ENCODE measurements at places on chromosomes 11 and 22.
A peak's percentile ranks its signal among the peaks of the same experiment; 100 is the strongest.

- H3K4me1 ChIP-seq, result no peaks in the 10 kb centered on the region
- no peaks in the 10 kb centered on the region for H3K27me3 ChIP-seq
- peak; percentile 63 for DNase-seq
Measured at GRCh38 chr11:47616726-47617416, 22.7 kb upstream of the C1QTNF4 start.

DNA sequence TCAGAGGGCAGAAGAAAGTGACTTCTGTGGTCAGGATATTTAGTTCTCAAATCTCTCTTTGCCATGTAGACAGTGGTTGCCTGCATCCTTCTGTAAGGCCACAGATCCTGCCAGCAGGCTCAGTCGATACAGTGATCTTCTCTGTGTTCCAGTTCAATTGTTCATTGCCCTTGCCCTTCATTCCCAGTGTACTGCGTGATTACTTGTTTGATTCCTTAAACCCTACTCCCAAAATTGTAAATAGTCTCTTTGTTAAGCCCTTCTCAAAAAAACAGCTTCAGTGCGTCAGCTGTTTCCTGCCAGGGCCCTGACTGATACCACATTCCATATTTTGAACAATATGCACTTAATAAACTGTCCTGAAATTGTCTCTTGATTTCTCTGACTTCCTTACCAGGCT, 9.3 kb upstream of the TYR start:
- no peaks in the 10 kb centered on the region for H3K27me3 ChIP-seq
- no peak overlapping the region for H3K4me3 ChIP-seq
- no peak overlapping the region for H3K27ac ChIP-seq
- no peaks in the 10 kb centered on the region for H3K4me1 ChIP-seq

DNA sequence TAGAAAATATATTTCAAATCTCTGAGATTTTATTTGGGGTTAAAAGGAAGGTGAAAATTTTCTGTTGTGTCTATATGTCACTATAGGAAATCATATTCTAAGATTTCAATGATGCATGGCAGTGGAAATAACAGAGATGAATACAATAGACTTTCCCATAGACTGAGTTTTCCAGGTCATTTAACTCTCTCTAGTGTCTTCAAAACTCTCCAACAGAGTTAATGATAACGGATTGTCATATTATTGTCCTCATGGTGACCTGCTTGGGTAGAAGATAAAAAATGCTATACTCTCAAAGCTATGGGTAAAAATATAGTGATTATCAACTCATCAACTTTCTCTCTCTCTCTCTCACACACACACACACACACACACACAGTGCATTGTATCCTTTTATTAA, 312.9 kb downstream of the CNTN5 start:
- H3K4me1 ChIP-seq, result no peaks in the 10 kb centered on the region
- H3K27me3 ChIP-seq, result no peaks in the 10 kb centered on the region
- no peaks in the 10 kb centered on the region for H3K36me3 ChIP-seq
- no peak overlapping the region for H3K27ac ChIP-seq
- no peak overlapping the region for H3K4me3 ChIP-seq

- H3K4me1 ChIP-seq, result no peaks in the 10 kb centered on the region
- no peaks in the 10 kb centered on the region for H3K27me3 ChIP-seq
- no peaks in the 10 kb centered on the region for H3K36me3 ChIP-seq
- no peak overlapping the region for H3K27ac ChIP-seq
Measured at GRCh38 chr22:49562685-49563249, 264.9 kb downstream of the BRD1 start.

- no peak for DNase-seq
- no peaks in the 10 kb centered on the region for H3K27me3 ChIP-seq
- H3K4me3 ChIP-seq, result no peak overlapping the region
- H3K4me1 ChIP-seq, result no peaks in the 10 kb centered on the region
Measured at GRCh38 chr11:8545698-8546366, 48.2 kb downstream of the STK33 start.

GRCh38 chr11:107849790-107850189, 8.8 kb downstream of the SLC35F2 start:
- H3K4me3 ChIP-seq, result no peak overlapping the region
- no peaks in the 10 kb centered on the region for H3K4me1 ChIP-seq
- no peaks in the 10 kb centered on the region for H3K36me3 ChIP-seq
- no peaks in the 10 kb centered on the region for H3K27me3 ChIP-seq
- DNase-seq, result no peak

DNA sequence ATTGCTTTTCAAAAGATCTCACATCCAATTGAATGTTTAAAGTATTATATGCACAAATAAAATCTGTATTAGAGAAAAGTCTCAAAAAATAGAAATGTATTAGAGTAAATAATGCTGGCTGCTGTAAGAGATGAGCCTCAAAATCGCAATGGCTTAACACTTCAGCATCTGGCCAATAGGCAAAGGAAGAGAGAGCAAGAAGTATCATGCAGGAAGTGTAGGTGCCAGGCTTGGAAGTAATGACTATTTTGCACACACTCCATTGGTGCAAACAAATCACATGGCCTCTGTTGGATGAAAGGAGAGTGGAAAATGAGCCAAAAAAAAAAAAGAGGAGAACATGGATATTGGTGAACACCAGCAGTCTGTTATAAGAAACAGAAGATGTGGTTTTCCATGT, 193.0 kb upstream of the E2F8 start:
- no peak overlapping the region for H3K4me3 ChIP-seq
- no peak overlapping the region for H3K27ac ChIP-seq
- no peaks in the 10 kb centered on the region for H3K27me3 ChIP-seq
- H3K36me3 ChIP-seq, result no peaks in the 10 kb centered on the region

DNA sequence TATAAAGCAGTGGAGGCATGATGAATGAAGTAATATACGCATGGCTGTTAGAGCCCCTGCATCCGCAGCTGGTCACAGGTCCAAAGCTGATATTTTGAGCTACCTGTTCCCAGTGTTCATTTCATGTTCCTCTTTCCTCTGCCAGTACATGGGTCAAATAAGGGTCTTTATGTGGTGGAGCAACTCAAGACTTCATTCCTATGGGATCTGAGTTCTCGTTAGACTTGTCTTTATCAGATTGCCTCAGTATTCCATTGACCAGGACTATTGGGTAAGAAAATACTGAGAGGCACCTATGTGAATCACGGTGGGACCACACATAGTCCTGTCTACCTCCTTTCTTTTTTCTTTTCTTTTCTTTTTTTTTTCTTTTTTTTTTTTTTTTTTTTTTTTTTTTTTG, 25.2 kb downstream of the NCF4 start:
- H3K27ac ChIP-seq, result no peak overlapping the region
- DNase-seq, result no peak
- H3K4me1 ChIP-seq, result no peaks in the 10 kb centered on the region
- H3K36me3 ChIP-seq, result no peaks in the 10 kb centered on the region
- H3K4me3 ChIP-seq, result no peak overlapping the region

DNA sequence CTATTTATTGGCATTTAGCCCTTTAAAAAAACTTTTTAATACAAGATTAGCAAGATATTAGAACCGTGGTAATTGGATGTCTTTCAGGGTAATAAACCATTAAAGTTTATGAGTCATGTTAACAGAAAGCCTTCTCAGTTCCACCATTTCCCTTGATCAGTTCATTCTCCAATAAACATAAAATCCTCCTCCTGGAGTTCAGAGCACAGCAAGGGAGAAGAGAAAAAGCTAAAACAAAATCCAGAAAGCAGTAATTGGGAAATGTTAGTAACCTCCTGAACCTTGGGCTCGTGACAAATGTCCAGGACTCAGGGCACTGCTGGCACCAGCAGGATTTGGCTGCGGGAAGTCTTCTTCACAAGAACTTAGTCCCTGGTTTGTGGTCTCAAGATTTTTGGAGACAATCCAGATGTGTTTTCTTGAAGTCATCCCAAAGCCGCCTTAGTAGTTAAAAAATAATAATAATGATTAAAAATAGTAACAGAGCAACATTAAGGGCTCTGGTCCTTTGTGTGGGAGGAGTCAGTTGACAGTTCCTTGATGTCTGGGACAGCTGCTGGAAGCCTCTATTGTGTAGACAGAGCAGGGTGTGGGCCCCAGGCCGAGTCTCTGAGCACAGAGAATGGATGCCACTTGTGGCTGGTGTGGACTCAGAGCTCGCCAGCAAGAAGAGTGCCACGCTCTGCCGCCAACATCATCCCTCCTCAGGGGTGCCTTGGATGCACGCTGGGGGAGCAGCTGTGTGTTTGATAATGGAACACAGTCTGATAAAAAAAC, 43.4 kb upstream of the PITPNB start:
- H3K27me3 ChIP-seq, result no peaks in the 10 kb centered on the region
- H3K4me1 ChIP-seq, result peaks cover 20% of the 10 kb centered on the region
- H3K36me3 ChIP-seq, result no peaks in the 10 kb centered on the region

- H3K27me3 ChIP-seq, result no peaks in the 10 kb centered on the region
- H3K36me3 ChIP-seq, result no peaks in the 10 kb centered on the region
- peaks cover 4% of the 10 kb centered on the region for H3K4me1 ChIP-seq
- no peak for DNase-seq
- no peak overlapping the region for H3K4me3 ChIP-seq
- peak overlapping the region; percentile 48 for H3K27ac ChIP-seq
Measured at GRCh38 chr11:73389134-73389525, 12.9 kb downstream of the RELT start.

- no peaks in the 10 kb centered on the region for H3K36me3 ChIP-seq
- H3K27me3 ChIP-seq, result no peaks in the 10 kb centered on the region
- H3K27ac ChIP-seq, result no peak overlapping the region
Measured at GRCh38 chr22:22836635-22837034, 51.0 kb upstream of the IGLL5 start.

- DNase-seq, result no peak
- no peaks in the 10 kb centered on the region for H3K36me3 ChIP-seq
- H3K4me3 ChIP-seq, result no peak overlapping the region
- no peaks in the 10 kb centered on the region for H3K4me1 ChIP-seq
- H3K27ac ChIP-seq, result no peak overlapping the region
- H3K27me3 ChIP-seq, result no peaks in the 10 kb centered on the region
Measured at GRCh38 chr22:43783777-43784176, 28.3 kb downstream of the EFCAB6 start.

DNA sequence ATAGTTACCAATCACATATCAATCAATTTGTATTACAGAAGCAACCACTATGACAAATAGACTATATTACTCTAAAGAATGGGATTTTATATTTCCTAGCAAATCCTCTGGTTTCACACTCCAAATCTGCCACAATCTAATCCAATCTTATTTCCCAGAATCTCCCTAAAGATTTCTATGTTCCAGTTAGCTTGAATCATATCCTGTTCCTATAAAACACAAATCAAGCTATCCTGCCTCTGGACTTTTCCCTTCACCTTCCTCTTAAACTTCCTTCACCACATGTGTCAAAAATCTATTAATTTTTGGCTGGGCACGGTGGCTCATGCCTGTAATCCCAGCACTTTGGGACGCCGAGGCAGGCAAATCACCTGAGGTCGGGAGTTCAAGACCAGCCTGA, 50.0 kb downstream of the PIK3C2A start:
- no peak for DNase-seq
- H3K27me3 ChIP-seq, result no peaks in the 10 kb centered on the region
- no peaks in the 10 kb centered on the region for H3K4me1 ChIP-seq
- H3K27ac ChIP-seq, result peak overlapping the region; percentile 8
- H3K36me3 ChIP-seq, result no peaks in the 10 kb centered on the region
- H3K4me3 ChIP-seq, result no peak overlapping the region

DNA sequence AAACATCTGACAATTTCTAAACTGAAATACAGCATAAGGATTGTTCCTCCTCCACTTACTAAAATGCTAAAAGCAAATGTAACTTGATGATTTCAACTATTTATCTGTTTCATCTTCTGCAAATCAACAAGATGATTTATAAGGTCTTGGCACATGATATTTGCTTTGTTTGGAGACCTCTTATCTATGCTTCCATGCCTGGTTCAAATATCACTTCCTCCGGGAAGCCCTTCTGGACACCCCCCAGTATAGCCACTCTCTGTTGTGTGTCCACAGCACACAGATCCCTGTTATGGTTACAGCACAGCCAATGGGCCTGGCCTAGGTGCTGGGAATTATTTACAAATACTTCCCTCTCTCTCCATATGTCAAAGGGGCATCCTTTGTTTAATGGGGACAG, 114.8 kb downstream of the C11orf58 start:
- H3K4me1 ChIP-seq, result peaks cover 41% of the 10 kb centered on the region
- no peak overlapping the region for H3K27ac ChIP-seq
- peaks cover 3% of the 10 kb centered on the region for H3K36me3 ChIP-seq
- no peak overlapping the region for H3K4me3 ChIP-seq
- H3K27me3 ChIP-seq, result no peaks in the 10 kb centered on the region

DNA sequence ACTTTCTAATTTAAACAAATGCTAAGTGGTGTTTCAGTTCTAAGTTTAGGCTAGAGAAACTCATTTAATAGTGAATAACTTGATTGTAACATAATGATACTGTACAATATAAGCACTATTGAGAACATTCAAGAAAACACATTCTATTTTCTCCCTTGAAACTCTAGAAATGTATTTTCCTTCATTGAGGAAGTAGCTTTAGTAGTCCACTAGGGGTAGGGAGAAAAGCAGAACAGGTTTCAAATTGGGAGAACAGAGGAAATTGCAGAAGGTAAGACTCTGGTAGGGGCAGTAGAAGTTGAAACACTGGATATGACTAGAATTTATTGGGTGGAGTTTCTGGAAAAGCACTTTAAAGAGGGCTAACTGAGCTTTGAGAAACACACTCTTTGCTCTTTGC, 31.6 kb upstream of the MPPED2 start:
- no peak overlapping the region for H3K27ac ChIP-seq
- no peaks in the 10 kb centered on the region for H3K36me3 ChIP-seq
- no peaks in the 10 kb centered on the region for H3K4me1 ChIP-seq
- H3K4me3 ChIP-seq, result no peak overlapping the region
- DNase-seq, result no peak
- no peaks in the 10 kb centered on the region for H3K27me3 ChIP-seq

DNA sequence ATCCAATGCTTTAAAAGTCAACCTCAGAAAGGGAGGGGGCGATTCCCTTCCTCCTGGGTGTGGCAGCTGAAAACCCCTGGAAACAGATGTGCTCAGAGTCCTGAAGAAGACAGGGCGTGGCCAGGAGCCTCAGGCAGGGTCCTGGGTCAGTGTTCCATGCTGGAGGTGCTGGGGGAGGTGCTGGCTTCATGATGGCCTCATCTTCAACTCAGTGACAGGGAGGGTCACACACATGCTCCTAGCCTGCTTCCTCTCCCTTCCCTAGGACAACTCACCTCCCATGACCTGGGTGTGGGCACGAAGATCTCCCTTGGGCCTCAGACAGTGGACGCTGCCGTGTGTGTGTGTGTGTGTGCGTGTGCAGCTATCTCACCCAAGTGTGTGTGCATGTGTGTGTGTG, 245.6 kb upstream of the B3GAT1 start:
- no peaks in the 10 kb centered on the region for H3K36me3 ChIP-seq
- H3K27ac ChIP-seq, result no peak overlapping the region
- no peaks in the 10 kb centered on the region for H3K4me1 ChIP-seq
- H3K4me3 ChIP-seq, result no peak overlapping the region
- no peak for DNase-seq
- H3K27me3 ChIP-seq, result no peaks in the 10 kb centered on the region

- H3K4me1 ChIP-seq, result no peaks in the 10 kb centered on the region
- no peaks in the 10 kb centered on the region for H3K36me3 ChIP-seq
- H3K27me3 ChIP-seq, result no peaks in the 10 kb centered on the region
- H3K27ac ChIP-seq, result no peak overlapping the region
Measured at GRCh38 chr22:36809351-36809750, 7.5 kb downstream of the PVALB start.

- no peaks in the 10 kb centered on the region for H3K4me1 ChIP-seq
- H3K4me3 ChIP-seq, result no peak overlapping the region
- no peaks in the 10 kb centered on the region for H3K36me3 ChIP-seq
- H3K27ac ChIP-seq, result no peak overlapping the region
Measured at GRCh38 chr11:83401506-83402225, 115.5 kb upstream of the CCDC90B start.
